Cardiac septum (tissue), 1 donor: ENCODE measurements at places on chromosomes 12 and 14.

GRCh38 chr12:132190012-132190755 lies 45.9 kb downstream of the NOC4L start:
- no peak for DNase-seq

GRCh38 chr12:48777501-48778400 lies 11.1 kb downstream of the ADCY6 start:
- no peak for DNase-seq

DNA sequence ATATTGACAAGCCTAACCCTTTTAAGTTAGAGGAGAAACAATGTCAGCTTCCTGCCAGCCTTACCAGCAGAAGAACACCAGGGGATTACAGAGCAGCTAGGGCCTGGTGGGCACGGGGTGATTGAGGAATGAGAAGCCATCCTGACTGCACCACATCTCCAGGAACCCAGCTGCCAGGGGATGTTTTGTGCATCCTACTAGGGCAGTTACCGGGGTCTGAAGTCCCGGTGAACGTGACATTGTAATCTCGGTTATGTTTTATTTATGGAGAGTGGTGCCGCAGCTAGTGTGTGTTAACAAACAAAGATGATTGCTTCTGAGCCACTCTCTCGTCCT lies 115.9 kb downstream of the BCL11B start:
- no peak for DNase-seq

DNA sequence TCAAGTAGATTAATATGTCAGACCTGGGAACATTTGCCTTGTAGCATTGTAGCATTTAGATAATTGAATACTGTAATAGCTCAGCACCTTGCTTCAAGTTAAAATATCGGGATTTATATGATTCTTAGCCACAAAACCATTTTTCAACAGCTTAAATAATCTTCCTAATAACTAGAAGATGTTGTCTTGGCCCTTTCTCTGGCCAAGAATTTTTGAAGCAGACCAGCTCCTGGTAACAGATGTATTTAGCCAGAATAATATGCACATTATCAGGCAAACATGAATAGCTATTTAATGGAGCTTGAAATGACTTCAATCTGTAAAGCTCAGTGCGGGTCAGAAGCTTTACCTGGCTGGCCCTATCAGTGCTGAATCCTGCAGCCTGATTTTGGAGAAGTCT lies 913.1 kb downstream of the AACS start:
- DNase-seq = no peak

GRCh38 chr12:98418357-98419075 lies 96.9 kb upstream of the TMPO start:
- DNase-seq = peak; percentile 88

GRCh38 chr12:128073937-128074336 lies 193.0 kb upstream of the TMEM132C start:
- no peak for DNase-seq

DNA sequence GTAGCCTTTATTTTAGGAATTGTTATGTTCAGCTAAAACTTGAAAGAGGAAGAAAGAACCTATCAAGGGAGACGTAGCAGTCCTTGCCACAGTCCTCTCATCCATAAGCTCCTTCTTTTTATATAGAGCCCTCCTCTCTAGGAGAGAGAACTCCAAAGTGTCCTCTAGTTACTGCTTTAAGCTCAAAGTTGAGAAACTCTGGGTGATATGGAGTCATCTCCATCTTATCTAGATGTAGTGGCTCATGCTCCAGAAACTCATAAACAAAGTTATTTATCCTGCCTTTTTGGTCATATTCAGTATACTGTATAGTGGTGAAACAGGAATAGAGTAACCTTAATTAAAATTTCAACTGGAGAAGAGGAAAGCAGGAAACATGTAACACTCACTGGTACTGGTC lies 90.4 kb upstream of the ATF7IP start:
- DNase-seq = no peak

- no peak for DNase-seq
Measured at GRCh38 chr12:40171501-40171900, 53.3 kb upstream of the LRRK2 start.
